T-helper 2 cell treated with Interferon-gamma antibody and Interleukin-4, amounts not matched to agents 5 μg/mL and 100 μg/mL, for 36 hours (primary cell): ENCODE measurements at places on chromosomes 1 and 21.

GRCh38 chr1:62450301-62450700 lies 13.5 kb downstream of the USP1 start:
- H3K4me1 ChIP-seq, result peaks cover 26% of the 10 kb centered on the region
- H3K36me3 ChIP-seq, result peaks cover 62% of the 10 kb centered on the region
- no peaks in the 10 kb centered on the region for H3K27me3 ChIP-seq
- no peak for DNase-seq
- H3K27ac ChIP-seq, result peak overlapping the region; percentile 66

DNA sequence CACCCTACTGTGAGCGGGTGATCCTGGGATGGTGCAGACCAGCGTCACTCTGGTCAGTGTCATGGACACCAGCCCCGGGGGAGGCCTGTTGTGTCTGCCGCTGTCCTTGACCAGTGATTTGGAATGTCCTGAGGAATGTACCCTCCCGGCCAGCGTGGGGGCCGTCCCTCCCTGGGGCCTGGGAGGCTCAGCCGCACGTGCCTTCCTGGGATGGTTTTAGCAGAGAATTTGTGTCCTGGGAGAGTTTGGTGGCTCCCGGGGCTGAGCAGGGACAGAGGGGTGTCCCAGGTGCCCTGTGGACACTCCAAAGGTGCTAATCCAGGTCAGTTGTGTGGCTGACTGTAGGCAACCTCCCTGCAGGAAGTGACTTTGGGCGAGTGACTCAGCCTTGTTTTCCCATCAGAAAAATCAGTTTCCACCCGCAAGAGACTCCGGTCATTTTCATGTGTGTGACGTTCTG lies 6.2 kb downstream of the ARHGEF16 start:
- H3K27ac ChIP-seq, result no peak overlapping the region
- H3K4me1 ChIP-seq, result no peaks in the 10 kb centered on the region
- no peaks in the 10 kb centered on the region for H3K36me3 ChIP-seq
- H3K4me3 ChIP-seq, result no peak overlapping the region
- no peak for DNase-seq
- no peaks in the 10 kb centered on the region for H3K27me3 ChIP-seq

DNA sequence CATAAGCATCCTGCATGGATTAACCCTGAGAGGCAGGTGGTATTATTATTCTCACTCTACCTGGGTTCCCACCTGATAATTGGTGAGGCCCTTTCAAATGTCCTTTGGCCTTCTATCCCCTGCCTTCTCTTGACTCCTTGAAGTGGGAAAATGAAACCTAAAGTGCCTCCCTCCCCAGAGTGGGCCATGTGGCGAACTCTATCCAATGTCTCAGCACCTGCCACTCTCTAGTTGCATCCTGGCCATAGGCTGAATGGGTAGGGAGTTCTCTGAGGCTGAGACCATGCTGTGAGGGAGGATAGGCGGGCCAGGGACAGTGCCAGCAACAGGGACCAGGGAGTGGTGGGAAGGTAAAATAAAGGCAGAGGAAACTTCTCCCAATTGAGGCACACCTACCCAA lies 35.3 kb downstream of the ELF3 start:
- H3K4me1 ChIP-seq, result no peaks in the 10 kb centered on the region
- no peak overlapping the region for H3K27ac ChIP-seq
- DNase-seq, result no peak
- no peak overlapping the region for H3K4me3 ChIP-seq

- peaks cover 23% of the 10 kb centered on the region for H3K27me3 ChIP-seq
- H3K4me1 ChIP-seq, result no peaks in the 10 kb centered on the region
- no peak overlapping the region for H3K4me3 ChIP-seq
- no peak overlapping the region for H3K27ac ChIP-seq
- no peak for DNase-seq
- no peaks in the 10 kb centered on the region for H3K36me3 ChIP-seq
Measured at GRCh38 chr1:162230517-162230916, 146.1 kb downstream of the SPATA46 start.

GRCh38 chr1:37156646-37157045 lies 122.3 kb upstream of the GRIK3 start:
- H3K36me3 ChIP-seq, result no peaks in the 10 kb centered on the region
- H3K4me1 ChIP-seq, result no peaks in the 10 kb centered on the region
- H3K27ac ChIP-seq, result no peak overlapping the region
- no peaks in the 10 kb centered on the region for H3K27me3 ChIP-seq
- no peak overlapping the region for H3K4me3 ChIP-seq
- DNase-seq, result no peak
